Activated CD4-positive, alpha-beta T cell treated with anti-CD3 and anti-CD28 coated beads, Interleukin-2, amount 50 U/mL, for 16 hours (primary cell): ENCODE measurements at places on chromosomes 1 and 21.

DNA sequence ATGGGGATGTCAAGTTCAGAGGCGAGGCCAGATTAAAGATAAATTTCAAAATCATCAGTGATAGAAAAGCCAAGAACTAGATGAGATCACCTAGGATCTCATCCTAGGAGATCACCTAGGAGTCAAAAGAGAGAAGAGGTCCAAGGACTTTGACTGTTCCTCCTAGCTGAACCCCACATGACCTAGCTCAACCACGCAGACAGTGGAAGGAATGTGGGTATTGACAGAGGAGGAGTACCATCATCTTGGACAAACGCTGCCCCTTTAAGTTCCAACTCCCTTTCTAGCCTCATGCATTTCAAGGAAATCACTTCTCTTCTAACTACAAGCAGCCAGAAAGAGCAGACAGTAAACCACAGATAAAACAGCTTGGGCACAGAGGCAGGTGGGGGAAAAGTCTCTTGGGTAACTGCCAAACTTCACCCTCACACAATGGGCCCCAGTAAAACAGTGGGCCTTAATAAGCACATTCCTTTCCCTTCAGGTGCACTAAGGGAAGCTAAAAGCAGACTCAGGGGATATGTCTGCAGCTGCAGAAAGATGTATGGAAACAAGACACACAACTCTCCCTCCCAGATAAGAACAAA lies 12.5 kb upstream of the FAM76A start:
- DNase-seq: no peak

DNA sequence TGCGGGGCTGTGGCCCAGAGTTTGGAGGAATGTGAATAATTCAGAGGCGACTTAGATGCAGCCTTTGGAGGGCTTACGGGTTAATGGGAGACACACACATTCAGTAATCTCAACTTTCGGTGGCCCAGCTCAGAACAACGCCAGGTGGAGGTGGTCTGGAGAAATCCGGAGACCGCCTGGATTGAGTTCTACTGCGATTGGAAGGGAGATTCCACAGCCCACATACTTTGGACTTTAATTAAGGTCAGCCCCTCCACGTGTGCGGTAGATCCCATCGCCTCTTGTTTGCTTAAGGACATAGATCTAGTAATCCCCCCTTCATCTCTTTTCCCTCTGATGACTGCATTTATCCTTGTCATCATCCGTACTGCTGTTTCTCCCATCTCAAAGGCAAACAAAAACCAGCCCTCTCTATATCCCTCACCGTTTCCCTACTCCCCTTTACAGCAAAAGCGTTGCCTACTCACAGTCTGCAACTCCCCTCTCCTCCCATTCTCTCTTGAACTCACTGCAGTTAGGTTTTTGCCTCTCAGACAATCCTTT lies 720 bp upstream of the BSDC1 start:
- no peak for DNase-seq

DNA sequence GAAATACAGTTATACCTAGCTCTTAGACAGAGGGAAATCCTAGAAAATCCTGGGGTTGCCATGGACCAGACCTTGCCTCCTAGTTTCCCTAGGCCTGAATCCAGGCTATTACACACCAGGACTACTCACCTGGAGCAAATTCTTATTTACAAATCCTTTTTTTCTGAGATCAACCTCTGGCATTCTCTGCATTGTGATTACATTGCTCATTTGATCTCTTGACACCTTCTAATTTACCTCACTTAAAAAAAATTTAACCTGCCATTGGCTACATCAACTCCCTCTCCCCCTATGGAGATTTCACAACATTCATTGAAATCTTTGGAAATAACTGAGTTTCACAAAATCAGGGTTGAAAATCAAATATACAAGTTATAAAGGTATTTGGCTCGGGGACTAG lies 2.9 kb upstream of the C1orf105 start:
- no peak for DNase-seq

DNA sequence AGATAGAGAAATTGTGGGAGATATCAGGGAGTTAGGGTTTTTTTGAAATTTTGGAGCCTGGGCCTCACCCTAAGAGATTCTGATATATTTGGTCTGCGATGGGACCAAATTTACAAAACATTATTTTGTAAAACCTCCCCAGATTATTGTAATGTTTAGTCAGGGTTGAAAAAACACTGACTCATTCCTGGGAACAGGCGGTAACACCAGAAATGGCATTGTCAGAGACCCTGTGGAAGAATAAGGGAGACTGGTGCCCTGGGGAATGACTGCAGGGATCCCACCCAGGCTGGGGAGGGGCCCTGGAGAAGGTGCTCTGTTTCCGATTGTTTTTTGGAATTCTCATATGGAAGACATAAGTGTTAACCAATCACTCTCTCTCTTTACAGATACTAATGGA lies 13.1 kb upstream of the STRIP1 start:
- DNase-seq: no peak

GRCh38 chr1:31401241-31401640 lies 11.8 kb upstream of the SERINC2 start:
- DNase-seq: no peak

GRCh38 chr1:62954758-62955157 lies 170.8 kb downstream of the ATG4C start:
- no peak for DNase-seq

- DNase-seq: no peak
Observed at GRCh38 chr1:37342736-37343135, 131.6 kb upstream of the ZC3H12A start.

GRCh38 chr1:181083842-181084605 lies 4.5 kb upstream of the IER5 start:
- DNase-seq: peak; percentile 64

- DNase-seq: no peak
Observed at GRCh38 chr1:39858315-39858714, 25.0 kb downstream of the TRIT1 start.

DNA sequence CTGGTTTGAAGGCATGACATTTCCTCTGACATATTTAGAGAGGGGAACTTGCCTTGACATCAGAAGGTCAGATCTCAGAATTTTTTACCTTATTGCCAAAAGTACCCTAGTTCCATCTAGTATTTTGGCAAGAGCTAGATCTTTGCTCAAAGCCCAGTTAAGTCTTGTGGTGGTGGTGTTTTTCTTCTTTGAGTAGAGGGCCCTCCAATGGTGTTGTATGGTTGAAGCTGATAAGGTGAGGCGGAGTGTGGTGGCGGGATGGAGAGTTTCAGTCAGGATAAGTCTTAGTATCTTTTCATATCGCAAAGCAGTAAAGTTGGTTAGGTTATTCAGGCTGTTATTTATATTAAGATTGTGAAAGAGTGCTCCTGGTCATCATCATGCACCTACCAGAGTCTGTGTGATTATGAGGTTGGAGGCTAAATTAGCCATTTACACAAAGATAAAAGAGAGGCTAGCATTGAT lies 20.1 kb upstream of the MACF1 start:
- DNase-seq: no peak

- DNase-seq: no peak
Observed at GRCh38 chr1:36653850-36654249, 171.1 kb upstream of the CSF3R start.

DNA sequence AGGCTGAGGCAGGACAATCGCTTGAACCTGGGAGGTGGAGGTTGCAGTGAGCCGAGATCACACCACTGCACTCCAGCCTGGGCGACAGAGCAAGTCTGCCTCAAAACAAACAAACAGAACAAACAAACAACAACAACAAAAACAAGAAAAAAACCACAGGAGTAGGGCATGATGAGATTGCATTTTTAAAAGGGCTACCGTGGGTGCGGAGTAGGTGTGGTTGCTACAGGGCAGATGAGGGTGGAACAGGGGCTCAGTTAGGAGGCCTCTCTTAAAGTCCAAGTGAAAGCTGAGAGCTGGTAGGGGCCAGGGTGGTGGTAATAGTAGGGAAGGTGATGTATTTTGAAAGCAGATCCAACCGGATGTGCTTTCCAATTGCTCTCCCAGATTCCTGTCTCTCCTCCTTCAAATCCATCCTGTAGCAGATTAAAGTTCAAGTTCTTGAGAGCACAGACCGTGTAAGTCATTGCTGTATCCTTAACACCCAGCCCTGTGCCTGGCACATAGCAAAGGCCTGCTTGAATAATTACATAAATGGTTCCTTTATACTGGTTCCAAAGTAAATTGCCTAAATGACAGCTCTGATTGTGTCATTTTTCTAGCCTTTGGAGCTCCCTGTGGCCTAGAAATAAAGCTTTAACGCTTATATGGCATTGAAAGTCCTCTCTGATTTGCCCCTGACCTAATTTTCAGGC lies 4.2 kb upstream of the LINGO4 start:
- DNase-seq: no peak

GRCh38 chr1:44511769-44512168 lies 106.7 kb downstream of the RNF220 start:
- DNase-seq: peak; percentile 40

DNA sequence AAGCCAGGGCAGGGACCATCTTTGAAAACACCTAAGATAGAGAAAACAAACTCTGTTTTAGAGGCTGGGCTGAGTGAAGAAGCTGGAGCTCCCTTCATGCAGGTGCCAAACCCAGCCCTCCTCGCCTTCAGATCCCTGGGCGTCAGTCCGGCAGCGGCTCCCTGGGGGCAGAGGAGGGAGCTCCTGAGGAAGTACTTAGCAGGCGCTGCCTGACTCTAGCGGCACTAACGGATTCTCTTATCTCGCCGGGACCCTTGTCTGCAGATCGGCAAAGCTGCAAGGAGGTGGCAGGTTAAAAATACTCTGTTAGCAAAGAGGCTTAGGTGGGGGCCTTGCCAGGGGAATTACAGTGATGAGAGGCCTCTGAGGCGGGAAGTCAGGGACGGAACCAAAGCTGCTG lies 79.6 kb downstream of the PLXNA2 start:
- DNase-seq: no peak

DNA sequence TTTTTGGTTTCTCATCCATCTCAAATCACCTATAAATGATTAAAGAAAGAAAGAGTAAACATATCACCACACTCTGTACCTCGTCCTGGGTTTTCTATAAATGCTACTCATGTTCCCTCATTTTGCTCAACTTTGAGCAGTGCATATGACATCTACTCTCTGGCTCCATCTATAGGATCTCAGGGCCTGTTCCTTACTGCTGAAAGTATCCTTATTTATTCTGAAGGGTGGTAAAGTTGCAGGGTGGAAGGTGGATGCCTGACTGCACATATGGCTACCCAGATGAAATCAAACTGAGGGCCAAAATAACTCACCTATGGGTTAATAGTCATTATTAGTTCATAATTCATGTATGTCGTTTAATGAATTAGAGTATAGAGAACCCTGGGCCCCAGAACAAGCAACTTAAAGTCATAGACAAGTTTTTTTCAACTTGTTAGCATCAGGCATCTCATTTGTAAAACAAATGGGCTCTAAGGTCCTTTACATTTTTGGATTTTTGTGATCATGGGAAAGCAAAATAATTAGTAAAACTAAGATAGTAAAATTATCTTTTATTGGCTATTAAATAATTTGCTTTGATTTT lies 46.5 kb downstream of the NCF2 start:
- DNase-seq: peak; percentile 47

DNA sequence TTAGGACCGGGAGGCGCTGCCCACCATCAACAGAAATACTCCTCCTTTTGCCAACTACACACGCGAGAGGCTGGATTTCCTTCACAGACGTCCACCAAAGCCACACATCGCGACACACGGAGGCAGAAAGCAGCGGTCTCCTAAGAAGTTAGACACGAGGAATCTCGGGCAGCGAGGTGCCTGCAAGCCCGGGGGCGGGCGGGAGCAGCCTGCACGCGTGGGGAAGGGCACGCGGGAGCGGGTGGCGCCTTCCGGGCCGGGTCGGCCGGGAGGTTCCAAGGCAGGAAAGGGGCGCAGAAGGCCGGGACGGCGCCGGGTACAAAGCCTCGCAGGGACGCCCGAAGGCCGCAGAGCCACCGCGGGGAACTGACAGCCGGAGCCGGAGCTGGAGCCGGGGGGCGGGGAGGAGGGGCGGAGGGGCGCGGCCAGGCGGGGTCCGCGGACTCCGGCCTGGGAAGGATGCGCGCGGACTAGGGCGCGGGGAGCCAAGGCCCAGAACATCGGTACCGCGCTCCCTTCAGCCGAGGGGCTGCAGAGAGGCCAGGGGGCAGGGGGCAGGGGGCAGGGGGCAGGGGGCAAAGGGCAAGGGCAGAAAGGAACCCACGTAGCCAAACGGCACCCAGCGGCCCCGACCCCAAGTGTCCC lies 722 bp downstream of the NPHP4 start:
- DNase-seq: peak; percentile 30

- no peak for DNase-seq
Observed at GRCh38 chr1:36847761-36848160, 186.6 kb downstream of the GRIK3 start.

- no peak for DNase-seq
Observed at GRCh38 chr21:44640761-44641160, 3.6 kb downstream of the KRTAP10-10 start.

GRCh38 chr1:232404981-232405731 lies 224.8 kb downstream of the SIPA1L2 start:
- no peak for DNase-seq

- DNase-seq: peak; percentile 78
Observed at GRCh38 chr1:39204441-39205081, at the start of gene MACF1. Gene MACF1, plus strand, starts transcription at chr1:39204695. Its CDS starts 328 bp downstream, at chr1:39205023.

DNA sequence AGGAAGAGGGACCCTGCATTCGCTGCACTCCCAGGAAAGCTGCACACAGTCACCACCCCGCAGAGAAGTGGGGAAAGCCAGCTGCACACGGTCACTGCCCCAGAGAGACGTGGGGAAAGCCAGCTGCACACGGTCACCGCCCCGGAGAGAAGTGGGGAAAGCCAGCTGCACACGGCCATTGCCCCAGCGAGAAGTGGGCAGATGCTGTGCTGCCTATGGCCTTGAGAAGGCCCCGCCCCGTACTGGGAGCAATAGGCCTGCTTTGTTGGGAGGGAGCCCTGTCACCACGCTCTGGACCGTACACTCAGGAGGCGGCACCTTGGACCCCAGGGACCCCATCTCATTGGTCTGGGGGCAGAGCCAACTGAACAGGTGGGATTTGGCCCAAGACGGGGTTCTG lies 4.3 kb upstream of the GPR153 start:
- DNase-seq: no peak

- DNase-seq: no peak
Observed at GRCh38 chr1:240927821-240928220, 315.9 kb upstream of the GREM2 start.

GRCh38 chr1:225464851-225465792 lies 37.3 kb upstream of the LBR start:
- no peak for DNase-seq

DNA sequence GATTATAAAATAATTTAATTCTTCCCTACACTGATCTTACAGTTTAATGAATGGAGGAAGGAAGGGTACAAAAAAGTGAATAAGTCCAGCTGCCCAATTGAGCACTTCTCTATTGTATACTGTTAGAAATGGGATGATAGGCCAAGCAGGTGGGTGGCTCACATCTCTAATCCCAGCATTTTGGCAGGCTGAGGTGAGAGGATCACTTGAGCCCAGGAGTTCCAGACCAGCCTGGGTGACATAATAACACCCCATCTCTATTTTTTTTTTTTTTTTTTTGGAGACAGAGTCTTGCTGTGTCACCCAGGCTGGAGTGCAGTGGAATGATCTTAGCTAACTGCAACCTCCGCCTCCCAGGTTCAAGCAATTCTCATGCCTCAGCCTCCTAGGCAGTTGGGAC lies 57.5 kb downstream of the ATP2B4 start:
- no peak for DNase-seq

- DNase-seq: no peak
Observed at GRCh38 chr1:97174039-97174704, 452.6 kb downstream of the PTBP2 start.
